ENCODE measurements at places on chromosomes 5 and 9.

DNA sequence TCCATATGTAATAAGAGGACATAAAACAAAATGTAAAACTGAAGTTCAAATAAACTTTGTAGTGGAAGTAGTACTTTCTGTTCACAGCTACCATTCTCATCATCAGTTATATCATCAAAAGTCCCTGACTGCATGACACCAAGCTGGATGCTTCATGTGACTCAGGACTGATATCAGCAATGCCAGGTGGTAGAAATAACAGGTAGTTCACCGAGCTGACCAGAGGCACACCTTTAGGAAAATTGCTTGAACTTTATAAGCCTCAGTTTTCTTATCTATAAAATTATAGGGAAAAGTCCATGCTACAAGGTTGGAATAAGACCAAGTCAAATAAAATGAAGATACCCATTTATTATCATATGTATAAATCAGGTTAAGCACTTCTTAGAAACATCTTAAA lies 124.9 kb upstream of the PTGER4 start:
- DNase-seq: no peak

- DNase-seq: no peak
Measured at GRCh38 chr9:78549711-78550110, 252.8 kb downstream of the PSAT1 start.

- no peak for DNase-seq
Measured at GRCh38 chr5:168014433-168015123, 276.9 kb upstream of the WWC1 start.

- no peak for DNase-seq
Measured at GRCh38 chr5:67182301-67182790, 14.3 kb downstream of the CD180 start.

Data from renal cortex interstitium (tissue), 15 donors.